Suppressor macrophage treated with lipopolysaccharide for 4 hours (primary cell): ENCODE measurements at places on chromosomes 13 and 19.

DNA sequence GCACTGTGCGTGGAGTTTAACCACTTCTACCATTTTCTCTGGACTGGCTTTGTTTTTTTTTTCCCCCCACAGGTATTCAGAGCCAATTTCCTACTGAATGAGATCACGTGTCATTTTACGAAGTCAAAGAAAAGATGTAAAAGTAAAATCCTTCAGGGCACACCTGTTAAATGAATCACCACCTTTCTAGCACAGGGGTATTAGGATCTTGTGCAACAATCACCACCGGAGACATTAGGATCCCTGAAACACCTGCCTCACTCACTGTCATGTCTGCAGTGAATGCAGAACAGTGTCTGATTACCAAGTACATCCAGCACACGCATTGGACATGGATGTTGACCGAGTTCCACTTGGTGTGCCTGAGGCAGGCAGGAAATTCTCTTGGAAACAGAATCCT, 17.2 kb downstream of the BRD4 start:
- DNase-seq, result no peak

- DNase-seq, result no peak
These were observed at the start of gene HSPB6 for GRCh38 chr19:35756377-35757230. HSPB6 (minus strand) TSS chr19:35757029; CDS start chr19:35757008, 21 bp downstream.

DNA sequence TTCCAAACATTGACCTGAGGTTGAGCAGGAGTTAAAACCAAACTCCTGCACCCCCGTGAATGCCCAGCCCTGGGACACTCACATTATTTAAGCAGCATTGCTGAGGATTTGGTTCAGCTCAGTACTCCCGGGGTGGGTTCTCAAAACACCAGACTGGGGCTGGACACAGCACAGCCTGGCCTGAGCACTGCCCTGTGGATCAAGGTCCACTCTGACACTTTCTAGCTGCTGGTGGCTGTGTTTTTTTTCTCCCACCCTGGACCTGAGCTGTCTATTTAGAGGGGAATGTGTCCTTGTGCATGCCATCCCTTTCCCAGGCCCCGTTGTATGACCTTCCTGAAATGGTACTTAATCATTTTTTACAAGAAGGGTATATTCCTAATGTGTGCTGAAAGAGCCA, 94.7 kb upstream of the GJB6 start:
- DNase-seq, result no peak

GRCh38 chr13:48994706-48995105, 19.0 kb downstream of the FNDC3A start:
- DNase-seq, result peak; percentile 61

DNA sequence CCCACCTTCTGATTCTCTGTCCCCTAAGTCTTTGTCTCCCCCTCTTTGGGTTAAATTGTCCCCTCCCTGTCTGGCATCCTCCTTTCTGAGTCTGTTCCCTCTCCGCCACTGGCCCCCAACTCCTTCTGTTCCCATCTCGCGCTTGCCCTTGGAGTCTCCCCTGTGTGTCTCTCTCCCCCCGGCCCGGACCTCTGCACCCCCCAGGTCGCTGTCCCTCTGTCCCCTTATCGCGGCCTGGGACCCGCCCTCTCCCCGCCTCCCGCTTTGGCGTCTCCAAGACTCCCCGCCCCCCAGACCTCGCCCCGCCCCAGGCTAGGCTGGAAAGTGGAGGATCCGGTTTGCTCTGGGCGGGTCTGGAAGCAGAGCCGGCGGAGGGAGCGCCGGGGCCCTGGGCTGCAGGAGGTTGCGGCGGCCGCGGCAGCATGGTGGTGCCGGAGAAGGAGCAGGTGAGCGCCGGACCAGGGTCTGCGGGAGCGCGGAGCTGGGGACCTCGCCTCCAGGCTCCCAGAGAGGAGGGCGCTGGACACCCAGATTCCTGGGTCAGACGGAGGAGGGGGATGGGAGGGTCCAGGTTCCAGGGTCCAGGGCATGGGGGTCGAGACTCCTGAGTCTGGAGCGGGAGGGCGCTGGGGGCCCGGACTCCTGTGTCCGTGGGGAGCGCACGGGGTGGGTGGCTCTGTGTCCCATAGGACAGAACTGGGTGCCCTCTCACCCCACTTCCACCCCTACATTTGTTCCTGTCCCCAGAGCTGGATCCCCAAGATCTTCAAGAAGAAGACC, at the start of gene TRPM4:
Gene TRPM4 (plus strand): TSS at position 348 of the 780 bp plus-strand sequence. CDS start 75 bp downstream, at position 423.
- DNase-seq, result peak; percentile 87

- no peak for DNase-seq
These were observed 734 bp upstream of the TRMT1 start for GRCh38 chr19:13117176-13117771.

DNA sequence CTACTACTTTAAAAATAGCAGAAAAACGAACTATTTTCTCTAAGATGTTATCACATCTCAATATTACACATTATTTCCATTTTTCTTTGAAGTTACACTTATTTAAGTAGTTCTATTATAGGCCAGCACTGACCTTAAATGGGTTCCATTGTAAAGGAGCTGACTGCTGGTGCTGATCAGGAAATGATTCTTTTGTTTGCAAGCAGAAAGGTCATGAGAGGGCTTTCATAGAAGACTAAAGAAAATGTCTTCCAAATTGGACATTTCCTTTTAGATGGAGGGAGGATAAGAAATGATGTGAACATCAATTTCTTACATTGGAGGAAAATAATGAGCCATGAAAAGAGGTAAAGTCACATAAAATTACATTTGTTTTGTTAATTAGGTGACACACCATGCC, 96.2 kb downstream of the SUCLA2 start:
- DNase-seq, result no peak

DNA sequence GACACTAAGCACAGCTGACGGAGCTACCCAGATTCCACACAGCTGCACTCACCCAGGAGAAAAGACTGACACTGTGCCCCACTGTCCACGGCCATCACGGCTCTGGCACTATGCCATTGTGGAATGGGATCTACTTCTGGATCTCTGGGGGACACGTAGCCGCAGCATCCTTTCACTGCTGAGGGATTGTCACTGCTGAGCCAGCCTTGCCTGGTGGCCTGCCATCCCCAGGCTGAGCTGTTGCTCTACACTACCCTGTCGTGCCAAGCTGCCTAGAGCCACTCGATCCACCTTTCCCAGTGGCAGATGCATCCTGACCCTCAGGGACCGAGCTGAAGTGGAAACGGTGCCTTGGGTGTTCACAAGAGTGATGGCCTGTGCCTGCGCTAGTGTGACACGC, 5.0 kb upstream of the LILRB5 start:
- no peak for DNase-seq

DNA sequence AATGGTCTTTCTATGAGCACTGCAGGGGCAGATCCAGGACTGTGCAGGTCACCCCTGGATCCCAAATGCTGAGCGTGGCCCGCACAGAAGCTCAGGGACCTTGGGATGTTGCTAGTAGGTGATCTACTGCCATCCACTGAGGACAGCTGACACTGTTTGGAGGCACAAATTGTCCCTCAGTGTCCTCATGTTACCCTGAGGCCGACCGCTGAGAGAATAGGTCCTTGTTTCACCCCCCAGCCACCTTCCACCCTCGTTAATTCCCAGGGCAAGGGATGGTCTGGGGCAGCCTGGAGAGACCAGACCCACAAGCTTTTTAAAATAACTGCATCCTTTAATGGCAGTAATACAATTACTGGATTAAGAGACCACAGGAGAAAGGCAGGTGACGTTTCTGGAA, 15.4 kb upstream of the TMEM160 start:
- DNase-seq, result no peak

DNA sequence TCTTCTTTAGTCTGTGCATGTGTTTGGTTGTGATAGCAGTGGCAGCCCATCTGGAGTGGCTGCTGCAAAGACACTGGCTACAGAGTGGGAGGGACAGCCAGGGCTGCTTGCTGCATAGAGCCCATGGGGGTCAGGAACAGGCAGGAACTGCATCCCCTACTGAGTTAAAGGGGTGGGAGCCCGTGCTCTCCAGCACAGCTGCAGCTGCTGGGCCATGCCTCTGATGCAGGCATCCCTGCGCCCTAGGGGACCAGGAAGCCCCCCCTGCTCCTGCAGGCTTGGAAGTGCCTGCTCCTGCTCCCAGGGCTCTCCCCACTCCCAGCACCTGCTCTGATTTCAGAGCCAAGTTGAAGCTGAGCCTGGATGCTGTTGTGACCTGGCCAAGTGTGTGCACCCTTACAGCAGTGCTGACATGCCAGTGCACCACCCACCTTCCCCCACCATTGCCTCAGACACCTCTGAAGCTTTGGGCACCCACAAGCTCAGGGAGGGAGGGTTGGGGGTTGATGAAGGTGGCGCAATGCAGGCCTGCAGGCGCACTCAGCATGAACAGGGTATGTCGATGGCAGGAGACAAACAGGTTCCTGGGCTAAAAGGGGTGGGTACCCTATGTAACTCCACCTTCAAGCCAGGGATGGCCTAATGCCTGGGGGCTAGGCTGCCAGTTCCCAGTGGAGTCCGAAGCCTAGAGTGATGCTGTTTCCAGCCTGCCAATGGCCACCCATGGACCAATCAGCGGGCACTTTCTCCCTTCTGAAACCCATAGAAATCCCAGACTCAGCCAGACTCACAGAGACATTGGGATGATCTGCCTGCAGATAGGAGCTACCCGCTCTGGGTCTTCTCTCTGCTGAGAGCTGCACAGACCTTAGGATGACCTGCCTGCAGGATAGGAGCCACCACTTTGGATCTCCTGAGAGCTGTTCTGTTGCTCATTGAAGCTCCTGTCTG, 919.9 kb upstream of the MIR17HG start:
- DNase-seq, result no peak

DNA sequence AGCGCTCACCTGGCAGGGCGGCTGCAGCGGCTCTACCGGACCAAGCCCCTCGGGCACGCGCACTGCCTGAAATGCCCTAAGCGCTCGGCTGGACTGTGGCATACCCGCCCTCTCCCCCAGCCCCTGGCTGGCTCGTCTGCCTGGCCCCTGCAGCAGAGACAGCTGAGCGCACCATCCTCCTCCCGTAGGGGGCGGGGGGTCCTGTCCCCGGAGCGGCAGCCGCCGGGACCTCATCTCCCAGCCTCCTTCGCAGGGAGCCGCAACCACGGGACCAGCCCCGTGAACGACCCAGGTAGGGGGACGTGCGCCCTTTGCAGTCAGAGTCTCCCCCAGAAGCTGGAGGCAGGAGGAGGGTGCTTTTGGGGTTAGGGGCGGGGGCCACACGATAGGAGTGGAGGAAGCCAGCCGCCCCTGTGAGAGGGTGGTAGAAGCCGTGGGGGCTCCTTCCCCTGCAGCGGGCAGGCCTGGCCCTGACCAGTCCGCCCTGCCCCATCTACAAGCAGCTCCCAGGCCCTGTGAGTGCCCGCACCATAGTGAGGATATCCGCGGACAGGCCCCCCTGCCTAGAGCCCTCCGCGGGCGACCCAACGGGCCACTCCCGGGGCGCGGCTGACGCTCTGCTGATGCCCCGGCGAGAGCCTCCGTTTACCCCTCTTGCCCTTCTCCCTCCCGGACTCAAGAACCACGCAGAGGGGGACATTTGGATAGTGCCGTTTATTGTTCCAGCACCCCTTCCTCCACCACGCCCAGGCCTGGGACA, 34.2 kb downstream of the ZNF787 start:
- no peak for DNase-seq

- no peak for DNase-seq
These were observed 28.5 kb downstream of the MED4 start for GRCh38 chr13:48066310-48066989.

DNA sequence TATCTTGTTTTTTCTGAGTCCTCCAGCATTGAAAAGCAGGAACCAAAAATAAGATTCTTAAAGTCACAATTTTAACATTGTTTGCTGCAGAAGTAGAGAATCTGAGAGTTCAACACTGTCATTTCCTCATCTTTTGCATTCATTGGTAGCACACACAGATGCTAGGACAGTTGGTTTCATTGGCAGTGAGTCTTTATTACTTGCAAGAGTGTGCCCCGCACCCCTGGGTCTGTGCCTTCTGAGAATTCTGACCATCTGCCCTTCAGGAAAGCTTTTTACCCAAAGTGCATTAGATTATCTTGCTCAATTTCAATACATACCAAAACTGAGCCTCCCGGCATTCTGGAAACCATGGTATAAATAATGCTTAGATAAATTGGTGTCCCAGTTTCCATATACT, 247.7 kb upstream of the SLITRK1 start:
- DNase-seq, result no peak

DNA sequence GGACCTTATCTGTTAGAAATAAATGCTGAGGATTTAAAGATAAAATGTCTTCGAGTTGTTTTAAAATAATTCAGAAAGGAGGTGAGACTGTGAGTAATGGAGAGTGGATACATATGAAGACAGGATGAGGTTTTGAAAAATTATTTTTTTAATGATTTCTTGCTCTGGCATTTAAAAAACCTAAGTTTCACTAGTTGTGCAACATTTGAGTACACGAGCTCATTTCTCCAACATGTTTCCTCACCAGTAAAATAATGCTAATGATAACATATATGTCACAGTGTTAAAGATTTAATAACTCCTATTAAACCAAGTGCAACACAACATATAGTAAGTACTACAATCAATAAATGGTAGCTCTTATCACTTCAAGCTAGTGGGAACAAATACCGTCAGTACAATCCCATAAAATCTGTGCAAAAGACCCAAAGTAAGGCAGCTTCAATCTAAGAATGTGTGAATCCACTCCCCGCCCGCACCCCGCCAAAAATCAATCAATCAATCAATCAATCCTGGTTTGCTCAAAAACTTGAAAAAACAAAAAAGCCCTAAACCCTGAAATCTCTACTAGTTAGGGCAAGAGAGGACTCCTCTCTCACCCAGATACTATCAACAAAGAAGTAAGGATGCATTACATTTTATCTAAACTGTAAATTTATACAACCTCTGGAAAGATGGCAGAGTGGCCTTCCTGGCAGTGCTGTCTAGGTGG, 1.3 kb downstream of the ALG5 start:
- DNase-seq, result peak; percentile 10

- DNase-seq, result no peak
These were observed 28.8 kb upstream of the LRCH1 start for GRCh38 chr13:46523972-46524752.

DNA sequence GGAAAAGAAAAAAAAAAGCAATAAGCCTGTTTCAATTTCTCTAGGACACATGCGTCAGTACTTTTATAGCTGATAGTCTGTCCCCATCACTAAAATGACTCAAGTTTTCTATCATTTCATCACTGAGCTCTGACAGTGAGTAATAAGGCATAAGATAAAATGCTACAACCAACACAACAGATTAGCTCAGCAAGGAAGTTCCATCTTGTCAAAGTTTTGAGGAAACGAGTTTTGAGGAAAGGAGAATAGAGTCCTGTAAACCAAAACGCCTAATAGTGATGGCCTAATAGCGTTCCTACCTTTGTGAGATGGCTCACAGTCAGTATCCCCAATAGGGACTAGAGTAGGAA, 145.1 kb downstream of the LACC1 start:
- peak; percentile 76 for DNase-seq

DNA sequence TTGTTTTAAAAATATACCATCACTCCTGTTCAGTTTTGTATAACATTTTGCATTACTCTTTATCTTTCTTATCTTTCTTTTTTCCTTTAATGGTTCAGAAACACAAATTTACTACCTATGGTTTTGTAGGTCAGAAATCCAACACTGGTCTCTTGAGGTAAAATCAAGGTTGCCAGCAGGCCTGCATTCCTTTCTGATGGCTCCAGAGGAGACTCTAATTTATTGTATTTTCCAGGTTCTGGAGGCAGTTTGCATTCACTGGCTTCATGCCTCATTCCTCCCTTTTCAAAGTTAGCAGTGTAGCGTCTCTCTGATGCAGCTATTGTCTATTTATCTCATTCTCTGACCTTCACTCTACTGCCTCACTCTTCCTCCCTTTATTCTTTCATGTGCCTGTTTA, 767.4 kb downstream of the SLITRK6 start:
- DNase-seq, result no peak
